ENCODE measurements at places on chromosomes 7 and 10.

- no peak for DNase-seq
These were observed 516.9 kb downstream of the DNAJB6 start for GRCh38 chr7:157853789-157854065.

DNA sequence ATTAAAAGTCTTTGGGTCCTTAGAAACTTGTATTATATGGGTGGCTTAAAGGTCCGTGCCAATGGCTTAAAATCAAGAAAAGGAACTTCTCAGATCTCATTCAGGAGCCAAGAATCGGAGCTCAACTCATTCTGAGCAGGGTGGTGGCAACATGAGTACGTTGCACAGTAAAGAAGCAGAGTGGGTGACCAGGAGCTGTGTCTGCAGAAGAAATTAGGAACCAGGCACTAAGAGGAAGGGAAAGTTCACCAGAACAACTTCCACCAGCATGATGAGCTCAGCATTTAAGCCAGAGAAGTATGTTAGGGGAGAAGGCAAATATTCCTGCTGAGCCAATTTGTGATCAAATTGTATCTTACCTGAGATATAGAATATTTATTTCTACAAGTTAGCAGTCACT, 236.0 kb upstream of the NRP1 start:
- DNase-seq = no peak

- DNase-seq = no peak
These were observed 1.2 kb upstream of the MLLT10 start for GRCh38 chr10:21532694-21533466.

GRCh38 chr7:26675143-26675887, 189.1 kb downstream of the SKAP2 start:
- DNase-seq = no peak

DNA sequence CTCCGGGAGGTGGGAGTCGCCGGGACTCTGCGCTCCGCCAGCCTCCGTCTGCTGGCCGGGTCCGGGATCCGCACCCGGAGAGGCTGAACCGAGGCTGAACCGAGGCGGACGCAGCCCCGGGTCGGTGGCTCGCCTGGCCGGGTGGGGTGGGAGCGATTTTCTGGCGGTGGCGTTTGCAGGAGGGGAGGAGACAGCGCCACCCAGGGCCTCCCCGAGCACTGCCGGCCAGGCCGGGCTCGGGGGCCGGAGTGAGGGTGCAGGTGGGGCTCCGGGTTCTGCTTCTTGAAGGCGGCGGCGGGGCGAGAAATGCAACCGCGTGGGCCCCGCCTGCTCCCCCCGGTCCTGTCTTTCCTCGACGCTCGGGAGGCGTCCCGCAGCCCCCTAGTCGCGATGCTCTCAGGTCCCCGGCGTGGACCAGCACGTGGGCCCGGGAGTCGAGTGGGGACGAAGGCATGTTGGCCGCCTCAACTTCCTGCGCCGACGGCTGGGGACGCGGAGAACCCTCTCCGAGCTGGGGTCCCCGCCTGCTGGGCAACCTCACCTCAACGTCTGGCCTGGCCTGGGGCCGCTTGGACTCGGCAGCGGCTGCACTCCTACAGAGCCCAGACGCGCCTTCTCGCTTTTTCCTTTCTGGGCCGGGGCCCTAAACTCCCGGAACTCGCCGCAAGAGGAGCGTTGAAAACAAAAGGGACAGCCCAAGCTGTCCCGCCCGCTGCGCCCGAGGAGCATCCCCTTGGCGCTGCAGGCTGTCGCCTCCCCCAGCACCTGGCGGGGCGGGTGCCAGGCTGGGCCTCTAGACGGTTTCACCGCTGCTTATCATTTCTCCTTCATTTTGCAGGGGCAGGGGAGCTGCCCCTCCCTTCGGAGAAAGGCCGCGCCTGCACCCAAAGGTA, 25.2 kb upstream of the VAX1 start:
- no peak for DNase-seq

DNA sequence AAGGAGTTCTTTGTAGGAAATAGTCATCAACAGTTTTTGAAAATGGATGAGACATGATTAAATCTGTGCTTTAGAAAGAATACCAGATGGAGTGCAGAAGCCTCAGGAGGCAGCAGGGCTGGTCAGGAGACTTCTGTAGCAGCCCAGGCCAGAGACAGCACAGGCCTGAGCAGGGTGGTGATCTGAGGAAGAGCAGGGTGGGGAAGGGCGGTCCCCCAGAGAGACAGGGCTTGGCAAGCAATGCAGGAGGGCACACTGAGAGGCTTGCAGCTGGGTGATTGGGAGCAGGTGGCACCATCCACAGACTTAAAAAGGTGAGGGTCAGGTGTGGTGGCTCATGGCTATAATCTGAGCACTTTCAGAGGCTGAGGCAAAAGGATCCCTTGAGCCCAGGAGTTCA, 4.3 kb upstream of the SMKR1 start:
- no peak for DNase-seq

DNA sequence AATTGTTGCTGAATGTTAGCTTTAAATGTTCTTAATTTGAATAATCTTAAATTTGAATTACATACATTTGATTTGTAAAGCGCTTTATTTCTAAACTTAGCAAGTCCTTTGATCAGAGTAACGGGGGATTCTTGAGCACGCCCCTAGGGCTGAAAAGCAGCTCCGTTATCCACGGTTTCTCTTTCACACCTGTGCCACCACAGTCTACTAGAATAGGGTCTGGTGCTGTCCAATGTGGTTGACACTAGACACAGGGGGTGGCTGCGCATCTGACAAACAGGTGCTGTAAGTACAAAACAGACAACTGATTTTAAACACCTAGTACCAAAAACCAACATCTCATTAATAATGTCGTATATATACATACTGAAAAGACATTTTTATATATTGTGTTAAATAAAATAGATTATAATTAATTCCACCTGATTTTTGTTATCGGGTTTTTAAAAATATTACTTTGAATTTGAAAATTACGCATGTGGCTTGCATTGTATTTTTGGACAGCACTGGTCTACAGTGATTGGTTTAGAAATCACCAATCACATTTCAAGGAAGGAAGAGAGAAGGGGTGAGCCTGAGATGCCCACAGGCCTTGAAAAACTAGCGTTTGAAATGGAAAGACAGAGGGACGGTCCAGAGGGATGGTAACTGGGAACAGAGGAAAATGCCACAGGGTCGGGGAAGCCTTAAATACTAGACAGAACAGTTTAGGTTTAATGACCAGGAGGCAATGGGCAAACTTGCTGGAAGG, 7.3 kb downstream of the SEPHS1 start:
- no peak for DNase-seq

- DNase-seq = no peak
These were observed 48.5 kb downstream of the NXPH1 start for GRCh38 chr7:8481752-8482446.

GRCh38 chr10:86403183-86403797, 36.7 kb upstream of the GRID1 start:
- no peak for DNase-seq

GRCh38 chr7:13577566-13578145, 411.8 kb downstream of the ETV1 start:
- no peak for DNase-seq

- no peak for DNase-seq
These were observed 187.0 kb downstream of the PPP1R17 start for GRCh38 chr7:31873816-31874597.

DNA sequence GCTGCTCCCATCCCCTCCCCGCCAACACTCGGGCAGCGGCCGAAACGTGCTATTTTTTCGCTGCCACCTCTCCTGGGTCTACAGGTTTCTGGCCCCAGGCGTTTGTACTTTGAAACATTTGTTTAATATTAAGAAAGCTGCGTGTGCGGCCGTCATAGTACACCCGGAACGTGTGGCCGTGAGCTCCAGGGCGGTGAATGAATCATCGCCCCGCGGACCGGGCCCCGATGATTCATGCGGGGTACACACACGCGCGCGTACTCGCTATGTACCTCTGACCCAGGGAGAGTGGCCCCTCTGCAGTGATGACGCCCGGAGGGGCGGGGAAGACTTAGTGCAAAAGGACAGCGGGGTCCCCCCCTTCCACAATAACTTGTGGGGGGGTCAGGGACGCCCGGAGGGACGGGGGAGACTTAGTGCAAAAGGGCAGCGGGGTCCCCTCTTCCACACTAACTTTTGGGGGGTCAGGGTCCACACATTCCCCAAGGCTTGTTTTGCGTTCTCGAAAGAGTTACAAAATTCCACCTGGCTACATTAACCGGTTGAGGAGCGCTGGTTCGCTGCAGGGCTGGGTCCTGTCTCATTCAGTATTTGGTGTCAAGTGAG, 56.5 kb upstream of the PCGF5 start:
- no peak for DNase-seq

- no peak for DNase-seq
These were observed 5.9 kb upstream of the LRMDA start for GRCh38 chr10:75425291-75426079.

DNA sequence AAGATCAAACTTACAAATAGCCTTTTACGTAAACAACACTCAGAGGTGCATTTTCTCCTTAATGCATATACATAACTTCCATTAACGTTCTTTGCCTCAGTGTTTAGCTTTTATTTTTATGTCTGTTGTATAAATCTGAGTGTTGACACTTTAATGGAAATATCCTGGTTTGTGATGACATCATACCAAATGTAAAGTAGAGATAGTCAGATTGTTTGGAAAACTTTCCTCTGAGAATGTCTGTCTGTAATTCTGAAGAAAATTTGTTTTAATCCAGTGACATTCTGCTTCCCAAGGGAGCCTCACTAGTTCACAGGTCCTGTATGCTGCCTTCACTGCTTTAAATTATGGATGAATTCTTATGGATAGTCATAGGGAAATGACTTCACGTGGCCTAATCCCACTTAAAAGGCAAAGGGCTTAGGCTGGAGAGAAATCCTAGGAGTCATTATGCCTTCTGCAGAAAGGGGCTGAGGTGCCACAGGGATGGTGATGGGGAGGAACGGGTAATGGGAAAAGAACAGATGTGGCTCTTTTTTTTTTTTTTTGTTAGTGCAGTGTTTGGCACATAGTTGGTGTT, 93.2 kb downstream of the DNAJB9 start:
- no peak for DNase-seq

- DNase-seq = no peak
These were observed 80.3 kb downstream of the EBF3 start for GRCh38 chr10:129883626-129884397.

- no peak for DNase-seq
These were observed 116.7 kb downstream of the CYP26A1 start for GRCh38 chr10:93190372-93190771.

- no peak for DNase-seq
These were observed 2.7 kb upstream of the C7orf25 start for GRCh38 chr7:42914421-42915045.

- no peak for DNase-seq
These were observed 204.1 kb downstream of the TRIL start for GRCh38 chr7:28754027-28754426.

DNA sequence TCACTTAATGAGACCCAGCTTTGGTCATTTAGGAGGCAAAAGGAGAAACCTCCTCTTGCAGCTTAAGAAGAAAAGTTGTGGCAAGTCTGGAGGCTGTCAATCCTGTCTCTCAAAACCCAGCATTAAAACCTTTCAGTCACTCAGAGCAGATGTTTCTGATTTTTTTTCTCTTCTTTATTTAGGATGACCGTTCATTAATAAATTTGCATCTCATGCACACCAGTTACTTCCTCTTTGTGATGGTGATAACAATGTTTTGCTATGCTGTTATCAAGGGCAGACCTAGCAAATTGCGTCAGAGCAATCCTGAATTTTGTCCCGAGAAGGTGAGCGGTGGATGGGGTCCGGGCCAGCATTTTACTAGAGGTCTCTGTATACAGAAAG, 32.0 kb downstream of the TMEM248 start:
- DNase-seq = no peak

DNA sequence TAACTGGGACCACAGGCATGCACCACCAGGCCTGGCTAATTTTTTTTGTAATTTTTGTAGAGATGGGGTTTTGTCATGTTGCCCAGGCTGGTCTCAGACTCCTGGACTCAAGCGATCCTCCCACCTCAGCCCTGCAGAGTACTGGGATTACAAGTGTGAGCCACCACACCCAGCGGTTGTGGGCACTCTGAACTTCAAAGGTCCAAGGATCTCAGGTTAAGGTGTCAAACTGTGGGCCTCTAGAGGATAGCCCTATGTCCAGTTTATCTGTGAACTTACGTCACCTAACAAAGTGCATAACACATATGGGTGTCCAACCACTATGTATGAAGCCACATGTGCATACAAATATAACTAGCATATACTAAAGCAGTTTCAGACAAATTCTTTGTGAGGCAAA, 3.2 kb upstream of the IL2RA start:
- DNase-seq = no peak

- DNase-seq = no peak
These were observed 174.8 kb downstream of the FOXP2 start for GRCh38 chr7:114589436-114589835.

GRCh38 chr10:122492999-122493481, 31.7 kb downstream of the HTRA1 start:
- no peak for DNase-seq

DNA sequence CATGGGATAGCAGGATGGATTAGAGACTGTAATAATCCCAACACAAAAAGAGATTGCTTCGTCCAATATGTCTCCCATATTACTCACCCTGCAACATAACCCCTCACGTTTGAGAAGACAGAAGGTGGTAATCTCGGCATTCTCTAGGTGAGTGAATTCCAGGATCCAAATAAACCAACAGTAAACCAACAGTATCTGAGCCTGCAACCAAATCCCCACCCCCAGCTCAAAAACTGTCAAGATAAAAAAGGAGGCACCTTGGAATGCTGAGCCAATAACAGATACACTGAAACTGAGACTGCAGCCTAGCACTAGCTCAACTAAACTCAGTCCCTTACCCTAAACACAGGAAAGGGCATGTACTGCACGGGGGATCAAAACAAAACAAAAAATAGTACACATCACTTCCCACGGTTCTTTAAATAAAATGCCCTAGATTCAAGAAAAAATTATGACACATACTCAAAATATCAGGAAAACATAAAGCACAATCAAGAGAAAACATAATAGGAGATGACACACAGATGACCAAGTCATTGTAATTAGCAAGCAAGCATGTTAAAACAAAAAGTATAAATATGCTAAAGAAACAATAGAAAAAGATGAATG, 28.0 kb downstream of the IPMK start:
- DNase-seq = no peak

GRCh38 chr7:69295977-69296376, 302.3 kb upstream of the AUTS2 start:
- no peak for DNase-seq

- DNase-seq = no peak
These were observed 239.1 kb downstream of the PHF14 start for GRCh38 chr7:11212816-11213215.

DNA sequence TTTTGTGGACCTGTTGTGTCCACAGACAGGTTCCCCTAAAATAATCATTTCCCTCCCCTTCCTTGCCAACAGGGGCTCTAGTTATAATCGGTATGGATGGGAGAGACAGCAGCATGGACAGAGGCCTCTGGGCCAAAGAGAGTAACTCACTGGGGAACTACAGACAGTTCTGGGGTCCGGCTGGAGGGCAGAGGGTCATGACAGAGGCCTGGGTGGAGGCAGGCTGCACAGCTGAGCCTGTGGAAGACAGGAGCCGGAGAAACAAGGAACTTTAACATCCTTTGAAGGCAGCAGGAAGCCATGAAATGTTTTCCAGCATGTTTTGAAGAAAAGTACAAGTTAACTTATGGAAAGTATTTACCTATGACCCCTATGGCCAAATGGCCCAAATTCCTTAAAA, 68.6 kb downstream of the PDIA4 start:
- no peak for DNase-seq

GRCh38 chr10:13528875-13529713, at the start of gene BEND7:
TSS of gene BEND7 (minus strand) at chr10:13529014. CDS start at chr10:13528533, 481 bp downstream.
- no peak for DNase-seq

All from iPS DF 6.9 (cell line).